MCF 10A (cell line): ENCODE measurements at places on chromosomes 11 and 22.

DNA sequence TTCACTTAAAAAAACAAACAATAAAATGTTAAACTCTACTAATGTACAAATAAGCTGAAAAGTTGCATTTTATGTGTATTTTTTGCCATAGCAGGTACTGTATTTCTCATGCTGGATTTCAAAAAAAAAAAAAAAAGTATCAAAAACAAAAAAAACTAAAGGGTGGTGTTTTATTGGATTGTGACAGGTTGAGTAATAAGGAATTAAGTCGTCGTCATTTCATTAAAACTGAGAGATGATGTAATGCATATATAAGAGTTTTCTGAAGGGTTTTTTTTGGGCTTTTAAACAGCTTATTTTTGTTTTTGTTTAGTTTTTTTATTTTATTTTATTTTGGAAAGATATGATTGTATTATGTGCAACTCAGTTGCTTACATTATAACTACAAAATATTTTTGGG, 10.9 kb upstream of the ADSL start:
- DNase-seq = no peak

- no peak for DNase-seq
Observed at GRCh38 chr11:1370186-1371025, 19.3 kb upstream of the BRSK2 start.

DNA sequence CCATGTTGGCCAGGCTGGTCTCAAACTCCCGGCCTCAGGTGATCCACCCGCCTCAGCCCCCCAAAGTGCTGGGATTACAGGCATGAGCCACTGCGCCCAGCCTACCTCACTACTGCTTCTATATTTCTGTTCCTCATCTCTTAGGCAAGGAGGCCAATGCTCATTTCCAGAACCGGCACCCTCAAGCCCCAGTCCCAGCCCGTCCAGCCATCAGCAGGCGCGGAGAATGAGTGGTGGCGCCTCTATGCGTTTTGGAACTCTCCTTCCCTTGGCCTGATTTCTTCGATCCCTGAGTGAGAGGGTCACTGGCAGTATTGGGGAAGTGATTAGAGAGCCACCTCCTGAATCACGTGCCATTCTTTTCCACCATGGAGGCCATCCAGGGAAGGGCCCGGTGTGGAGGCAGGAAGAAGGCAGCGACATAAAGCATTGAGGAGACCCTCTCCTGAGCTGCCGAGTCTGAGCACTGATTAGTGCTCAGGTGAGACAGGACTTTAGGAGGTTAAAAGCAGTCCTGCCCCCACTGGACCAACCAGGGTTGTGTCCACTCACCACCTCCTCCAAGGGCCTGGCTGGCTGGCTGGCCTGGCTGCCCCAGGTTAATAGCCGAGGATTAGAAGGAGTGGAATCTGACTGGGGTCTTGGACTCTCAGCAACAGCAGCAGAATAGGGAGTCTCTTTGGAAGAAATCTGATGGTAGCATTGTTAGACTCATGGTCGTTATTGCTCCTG, 8.7 kb downstream of the GRIK4 start:
- DNase-seq = no peak

- no peak for DNase-seq
Observed at GRCh38 chr11:15711311-15711710, 596.6 kb downstream of the INSC start.

DNA sequence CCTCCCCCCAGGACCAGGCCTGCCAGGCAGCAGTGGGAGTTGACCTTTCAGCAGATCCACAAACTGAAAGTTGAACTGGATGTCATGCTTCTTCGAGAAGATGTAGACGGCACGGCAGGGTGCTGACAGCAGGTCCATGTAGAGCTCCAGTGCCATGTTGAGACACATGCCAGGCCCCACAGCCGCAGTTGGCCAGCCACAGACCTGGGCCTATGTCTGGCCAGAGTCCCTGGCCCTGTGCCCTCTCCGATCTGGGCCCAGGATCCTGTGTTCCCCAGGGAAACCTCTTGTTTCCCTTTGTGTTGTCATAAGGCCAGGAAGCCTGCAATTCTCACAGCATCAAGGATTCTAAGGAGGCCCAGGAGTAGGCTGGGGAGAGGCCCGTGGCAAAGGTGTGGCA, at the start of gene GSTT4:
Gene GSTT4 (minus strand): TSS at position 253 of the 400 bp plus-strand sequence. CDS start 97 bp downstream, at position 156.
- DNase-seq = no peak

DNA sequence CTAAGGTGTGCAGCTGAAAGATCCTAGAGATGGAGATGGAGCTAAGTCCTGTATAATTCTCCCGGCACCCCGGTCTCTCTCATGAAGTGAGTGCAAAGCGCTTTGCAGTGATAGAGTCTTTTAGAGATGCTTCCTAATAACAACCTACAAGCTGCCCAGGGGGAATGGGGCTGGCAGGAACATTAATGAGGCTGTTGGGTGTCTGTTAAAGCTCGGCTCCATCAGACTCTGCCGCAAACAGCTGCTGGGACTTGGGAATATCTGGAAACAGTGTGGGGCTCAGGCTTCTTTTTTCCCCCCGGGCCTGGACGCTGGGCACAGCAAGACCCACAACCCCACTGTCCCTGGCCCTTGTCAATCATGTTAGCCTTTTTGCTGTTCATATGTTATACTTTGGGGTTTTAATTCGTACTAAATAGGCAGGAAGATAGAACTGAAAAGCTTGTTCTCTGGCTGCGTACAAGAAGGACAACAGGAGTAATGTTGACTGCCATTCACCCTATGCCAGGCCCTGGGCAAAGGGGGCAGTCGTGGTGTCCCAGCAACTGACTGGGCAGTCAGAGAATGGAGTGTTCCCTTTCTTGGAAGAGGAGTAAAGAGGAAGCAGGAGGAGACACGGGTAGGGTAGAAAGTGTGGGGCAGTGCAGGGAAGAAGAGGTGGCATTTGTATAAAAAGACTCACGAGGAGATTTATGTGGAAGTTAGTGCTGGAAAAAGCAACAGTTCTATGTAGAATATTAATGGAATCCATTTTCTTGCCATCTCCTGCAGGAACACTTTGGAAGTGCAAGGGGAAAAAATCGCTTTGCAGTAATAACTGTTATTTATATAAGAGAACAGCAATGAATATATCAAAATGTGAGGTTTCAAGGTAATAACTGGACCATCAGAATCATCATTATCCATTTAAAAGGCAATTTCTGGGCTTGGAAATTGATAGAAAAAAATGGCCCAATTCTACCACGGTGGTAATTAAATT, 232.8 kb downstream of the GRIK4 start:
- no peak for DNase-seq

DNA sequence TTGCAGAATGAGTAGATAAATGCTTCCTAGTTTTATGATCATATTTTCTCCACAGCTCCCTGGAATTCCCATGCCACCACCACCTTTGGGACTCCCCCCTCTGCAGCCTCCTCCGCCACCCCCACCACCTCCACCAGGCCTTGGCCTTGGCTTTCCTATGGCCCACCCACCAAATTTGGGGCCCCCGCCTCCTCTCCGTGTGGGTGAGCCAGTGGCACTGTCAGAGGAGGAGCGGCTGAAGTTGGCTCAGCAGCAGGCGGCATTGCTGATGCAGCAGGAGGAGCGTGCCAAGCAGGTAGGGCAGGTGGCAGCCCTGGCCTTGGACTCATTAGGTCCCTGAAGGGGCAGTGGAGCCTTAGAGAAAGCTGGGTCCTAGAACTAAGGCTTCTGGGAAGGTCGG, 2.9 kb downstream of the SF3B2 start:
- no peak for DNase-seq

- DNase-seq = no peak
Observed at GRCh38 chr11:107384144-107384852, 73.3 kb downstream of the CWF19L2 start.

DNA sequence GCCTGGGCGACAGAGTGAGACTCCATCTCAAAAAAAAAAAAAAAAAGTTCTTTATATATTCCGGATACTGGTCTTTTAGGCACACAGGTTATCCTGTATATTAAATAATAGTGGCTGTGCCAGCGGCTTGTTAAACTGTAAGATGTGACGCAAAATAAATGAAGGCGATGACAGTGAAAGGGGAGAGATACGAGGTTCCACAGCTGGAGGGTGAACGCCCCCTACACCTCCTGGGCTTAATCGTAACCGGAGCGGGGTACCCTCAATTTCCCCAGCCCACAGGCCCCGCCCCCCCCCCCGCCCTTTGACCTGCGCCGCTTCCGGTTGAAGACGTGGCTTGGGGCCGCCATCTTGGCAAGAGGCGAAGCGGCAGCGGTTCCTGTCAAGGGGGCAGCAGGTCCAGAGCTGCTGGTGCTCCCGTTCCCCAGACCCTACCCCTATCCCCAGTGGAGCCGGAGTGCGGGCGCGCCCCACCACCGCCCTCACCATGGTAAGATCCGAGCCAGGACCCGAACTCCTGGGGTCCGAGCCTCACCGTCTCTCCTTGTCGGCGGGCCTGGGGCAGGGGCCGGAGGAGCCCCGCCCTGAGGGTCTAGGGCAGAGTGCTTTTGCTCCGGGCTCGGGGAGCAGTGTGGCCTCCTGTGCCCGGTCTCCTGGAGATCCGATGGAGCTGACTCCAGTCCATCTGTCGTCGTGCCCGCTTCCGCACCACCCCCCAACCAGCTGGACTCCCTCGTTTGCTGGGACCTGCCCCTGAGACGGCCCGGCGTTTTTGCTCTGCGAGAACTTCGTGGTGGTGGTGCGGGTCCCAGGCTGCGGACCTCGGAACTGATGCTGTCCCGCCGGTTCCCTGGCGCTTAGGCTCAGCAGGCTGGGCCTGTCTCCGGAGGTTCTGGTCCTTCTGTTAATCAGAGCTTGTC, at the start of gene ARCN1:
Gene ARCN1 (plus strand): TSS at position 349 of the 920 bp plus-strand sequence. CDS start 139 bp downstream, at position 488.
- DNase-seq = peak; percentile 70

DNA sequence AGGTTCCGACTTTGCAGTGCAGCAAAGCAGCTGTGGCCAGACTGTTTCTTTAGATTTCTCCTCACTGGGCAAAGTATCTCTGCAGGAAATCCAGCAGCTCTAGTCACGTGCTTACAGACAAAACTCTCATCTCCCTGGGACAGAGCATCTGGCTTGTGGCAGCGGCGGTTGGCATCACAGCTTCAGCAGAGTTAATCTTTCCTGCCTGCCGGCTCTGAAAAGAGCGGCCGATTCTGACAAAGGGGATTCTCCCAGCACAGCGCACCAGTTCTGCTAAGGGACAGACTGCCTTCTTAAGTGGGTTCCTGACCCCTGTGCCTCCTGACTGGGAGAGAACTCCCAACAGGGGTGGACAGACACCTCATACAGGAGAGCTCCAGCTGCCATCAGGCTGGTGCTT, 1357.3 kb upstream of the TENM4 start:
- DNase-seq = no peak
